ENCODE measurements at places on chromosomes 16 and 17.

DNA sequence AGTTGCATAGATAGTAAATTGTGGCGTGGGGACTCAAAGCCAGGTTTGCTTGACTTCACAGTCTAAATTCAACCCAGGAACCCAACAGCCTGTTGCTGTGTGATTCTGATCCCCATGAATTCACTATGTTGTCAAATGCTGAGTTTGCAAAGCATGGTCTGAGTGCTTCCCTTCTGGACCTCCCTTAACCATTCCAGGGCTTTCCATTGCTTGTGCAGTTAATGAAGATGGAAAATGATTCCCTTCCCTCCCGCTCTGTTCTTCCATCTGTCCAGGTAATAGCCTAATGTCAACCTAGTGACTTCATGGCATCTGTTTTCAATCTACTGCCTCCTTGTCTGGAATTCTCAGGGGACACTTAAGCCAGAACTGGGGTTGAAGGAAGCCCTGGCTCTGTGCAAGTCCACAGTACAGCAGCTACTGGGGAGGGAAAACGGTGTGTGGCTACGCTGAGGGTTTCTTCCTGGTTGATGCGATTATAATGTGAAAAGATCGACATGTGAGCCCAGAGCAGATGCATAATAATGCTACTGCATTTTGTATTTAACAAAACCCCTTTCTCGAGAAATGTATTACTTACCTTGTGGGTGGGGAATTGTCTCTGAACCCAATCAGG is 206.7 kb downstream of the CDH13 start:
- no peak for DNase-seq

DNA sequence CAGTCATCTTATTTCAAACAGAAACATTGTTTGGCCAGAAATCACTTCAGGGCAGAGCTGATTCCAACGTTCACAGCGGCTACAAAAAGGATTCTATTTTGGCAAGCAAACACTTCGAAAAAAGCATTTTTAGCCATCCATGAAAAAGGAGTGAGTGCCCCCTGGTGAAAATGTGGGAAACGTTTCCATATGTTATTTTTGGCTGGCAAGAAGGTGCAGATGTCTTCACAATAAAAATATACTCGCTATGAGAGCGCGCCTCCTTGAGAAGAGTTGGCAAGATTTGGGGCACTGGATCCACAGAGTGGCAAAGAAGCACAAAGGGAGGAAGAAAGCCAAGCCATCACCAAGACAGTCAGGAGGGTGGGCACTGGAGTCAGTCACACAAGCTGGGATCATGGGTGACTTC is 191.1 kb downstream of the CHD9NB start:
- no peak for DNase-seq

GRCh38 chr17:41710472-41711090 is 1.6 kb upstream of the GAST start:
- DNase-seq, result no peak

DNA sequence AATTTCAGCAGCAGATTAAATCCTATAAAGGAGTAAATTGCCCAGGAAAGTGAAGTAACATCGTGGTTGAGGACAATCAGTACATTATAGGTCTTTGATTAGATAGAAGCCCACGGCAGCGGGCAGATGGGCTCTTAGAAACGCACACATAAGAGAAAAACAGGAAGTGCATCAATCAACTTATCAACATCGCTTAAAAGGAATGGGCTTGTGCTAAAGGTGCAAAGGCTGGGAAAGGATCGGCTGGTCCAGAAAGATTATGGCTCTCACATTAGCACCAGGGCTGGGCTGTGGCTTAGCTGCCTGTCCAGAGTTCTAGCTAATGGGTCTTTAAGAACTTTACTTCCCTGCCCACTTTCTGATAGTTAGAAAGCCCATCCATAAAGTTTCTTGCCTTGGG is 292.0 kb upstream of the TNRC6C start:
- no peak for DNase-seq

GRCh38 chr17:16507918-16508533 is 16.0 kb upstream of the LRRC75A start:
- DNase-seq, result peak; percentile 23

Data from NCI-H226 (cell line).